Upper lobe of right lung (tissue), 1 donor: ENCODE measurements at places on chromosomes 12 and 14. TPM values are rescaled to one million over a fixed set of nuclear protein-coding genes. Genes with fewer than 3 reads are reported as not detected.

HSP90B1 gene
- total RNA-seq, result 676 TPM

LBHD2 gene
- not detected for total RNA-seq

GLIPR1L2 gene
- total RNA-seq, result 1.1 TPM

STXBP6 gene
- total RNA-seq, result 27.4 TPM

AKAP5 gene
- 3.6 TPM for total RNA-seq

NPAS3 gene
- total RNA-seq, result 1.2 TPM

KLHL28 gene
- total RNA-seq, result 12.4 TPM

CMA1 gene
- 1.4 TPM for total RNA-seq

CCDC197 gene
- not detected for total RNA-seq
